IMR-90 (cell line): ENCODE measurements at places on chromosomes 2 and 18. TPM values are rescaled to one million over a fixed set of nuclear protein-coding genes. Genes with fewer than 3 reads are reported as not detected.

The CYP27C1 gene
- polyA plus RNA-seq: not detected in 2 replicates

The TRIM43 gene
- not detected in 2 replicates for polyA plus RNA-seq

The CD207 gene
- not detected in 2 replicates for polyA plus RNA-seq

The INO80C gene
- polyA plus RNA-seq: 16.2 and 17.1 TPM in 2 replicates

The UGT1A5 gene
- not detected in 2 replicates for polyA plus RNA-seq

The LRP2 gene
- polyA plus RNA-seq: not detected in 2 replicates

The VIL1 gene
- not detected in 2 replicates for polyA plus RNA-seq

The GAREM1 gene
- polyA plus RNA-seq: 1.4 and 1.7 TPM in 2 replicates

The CPLX4 gene
- polyA plus RNA-seq: not detected in 2 replicates

The BMP10 gene
- not detected in 2 replicates for polyA plus RNA-seq

DNA sequence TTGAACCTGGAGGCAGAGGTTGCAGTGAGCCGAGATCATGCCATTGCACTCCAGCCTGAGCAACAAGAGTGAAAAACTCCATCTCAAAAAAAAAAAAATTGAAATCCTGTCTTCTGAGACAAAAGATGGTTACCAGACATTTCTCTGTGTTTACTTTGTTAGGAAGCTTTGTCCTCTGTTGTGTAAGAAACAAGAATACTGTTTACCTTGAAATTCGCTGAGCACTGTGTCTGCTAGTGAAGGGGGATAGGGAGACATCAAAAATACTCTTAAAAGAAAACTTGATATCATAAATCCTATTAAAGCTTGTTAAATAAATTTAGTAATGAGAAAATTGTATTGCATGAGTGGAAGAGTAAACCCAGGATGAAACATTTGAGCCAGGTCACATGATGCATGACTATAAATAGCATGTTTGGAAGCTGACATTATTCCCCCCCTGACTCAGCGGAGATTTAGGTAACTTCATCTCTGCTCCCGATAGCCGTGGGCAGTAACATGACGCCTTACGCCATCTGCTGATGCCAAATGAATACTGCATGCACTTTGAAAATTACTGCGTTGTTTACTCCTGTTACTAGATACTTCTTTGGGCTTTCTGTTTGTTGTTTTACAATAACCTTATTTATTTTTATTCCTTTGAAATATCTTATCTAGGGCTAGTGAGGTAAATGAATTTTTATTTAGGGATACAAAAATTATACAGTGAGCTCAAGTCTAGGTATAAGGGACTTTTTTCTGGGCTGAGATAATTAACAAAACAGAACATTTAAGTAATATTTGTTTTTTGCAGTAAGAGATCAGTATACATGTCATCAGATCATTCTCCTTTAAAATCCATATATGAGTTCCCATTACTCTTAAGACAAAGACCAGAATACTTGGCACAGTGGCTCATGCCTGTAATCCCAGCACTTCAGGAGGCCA, 134.9 kb downstream of the MAP3K20 start:
- DNase-seq: peak; percentile 97

- peak; percentile 54 for DNase-seq
Observed at GRCh38 chr18:31685097-31686082, 1.0 kb upstream of the B4GALT6 start.

GRCh38 chr2:12315224-12315623, 401.5 kb upstream of the TRIB2 start:
- no peak for DNase-seq

- DNase-seq: peak; percentile 87
Observed at GRCh38 chr18:12742453-12742852, 39.6 kb downstream of the PSMG2 start.

DNA sequence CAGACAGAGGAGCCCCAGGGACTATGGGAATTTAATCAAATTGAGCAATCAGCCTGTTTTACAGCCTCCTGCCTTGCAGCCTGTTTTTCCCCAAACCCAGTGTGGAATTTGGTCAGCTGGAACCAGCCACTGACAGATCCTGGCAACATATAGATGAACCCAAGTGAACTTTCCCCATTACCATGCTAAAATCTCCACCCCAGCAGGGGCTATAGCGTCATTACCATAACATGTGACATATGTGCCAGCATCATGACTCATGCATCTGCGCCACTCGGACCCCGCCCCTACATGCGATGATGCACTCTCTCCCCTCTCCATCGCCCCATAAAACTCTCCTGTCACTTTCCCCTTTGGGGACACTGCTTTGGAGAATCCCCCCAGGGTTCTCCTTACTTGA, 17.3 kb upstream of the FEZ2 start:
- DNase-seq: peak; percentile 69

DNA sequence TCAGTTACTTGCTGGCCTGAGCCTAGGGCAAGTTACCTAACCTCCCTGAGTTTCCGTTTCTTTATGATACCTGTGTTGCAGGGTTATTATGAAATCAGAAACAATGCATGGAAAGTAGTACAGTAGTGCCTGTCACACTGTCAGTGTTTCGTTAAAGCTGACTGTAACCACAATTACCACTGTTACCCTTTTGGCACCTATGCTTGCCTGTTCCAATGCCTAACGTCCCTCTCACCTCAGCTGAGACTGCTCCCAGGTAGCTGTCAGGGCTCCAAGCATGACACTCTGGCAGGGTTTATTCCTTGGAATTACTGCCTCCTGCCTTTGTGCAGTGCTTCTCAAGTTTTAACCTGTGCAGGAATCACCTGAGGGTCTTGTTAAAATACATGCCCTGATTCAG, 135.2 kb upstream of the RBMS1 start:
- DNase-seq: no peak

- DNase-seq: peak; percentile 21
Observed at GRCh38 chr18:63970809-63971205, 926 bp downstream of the SERPINB8 start.

- DNase-seq: no peak
Observed at GRCh38 chr2:168244318-168244717, 3.1 kb downstream of the STK39 start.

DNA sequence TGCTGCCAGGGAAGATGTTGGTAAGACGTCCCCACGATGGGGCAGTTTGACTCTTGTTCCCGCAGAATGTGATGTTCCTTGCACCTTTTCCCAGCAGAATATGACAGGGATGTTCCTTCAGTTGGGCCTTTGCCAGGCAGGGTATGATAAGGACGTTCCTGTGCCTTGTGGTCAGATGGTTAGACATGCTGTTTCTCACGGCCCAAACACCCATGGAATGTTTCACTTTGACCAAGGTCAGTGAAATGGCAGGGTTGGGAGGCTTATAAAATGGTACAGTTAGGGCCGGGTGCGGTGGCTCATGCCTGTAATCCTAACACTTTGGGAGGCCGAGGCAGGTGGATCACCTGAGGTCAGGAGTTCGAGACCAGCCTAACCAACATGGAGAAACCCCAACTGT, 40.3 kb upstream of the YPEL5 start:
- DNase-seq: peak; percentile 47

DNA sequence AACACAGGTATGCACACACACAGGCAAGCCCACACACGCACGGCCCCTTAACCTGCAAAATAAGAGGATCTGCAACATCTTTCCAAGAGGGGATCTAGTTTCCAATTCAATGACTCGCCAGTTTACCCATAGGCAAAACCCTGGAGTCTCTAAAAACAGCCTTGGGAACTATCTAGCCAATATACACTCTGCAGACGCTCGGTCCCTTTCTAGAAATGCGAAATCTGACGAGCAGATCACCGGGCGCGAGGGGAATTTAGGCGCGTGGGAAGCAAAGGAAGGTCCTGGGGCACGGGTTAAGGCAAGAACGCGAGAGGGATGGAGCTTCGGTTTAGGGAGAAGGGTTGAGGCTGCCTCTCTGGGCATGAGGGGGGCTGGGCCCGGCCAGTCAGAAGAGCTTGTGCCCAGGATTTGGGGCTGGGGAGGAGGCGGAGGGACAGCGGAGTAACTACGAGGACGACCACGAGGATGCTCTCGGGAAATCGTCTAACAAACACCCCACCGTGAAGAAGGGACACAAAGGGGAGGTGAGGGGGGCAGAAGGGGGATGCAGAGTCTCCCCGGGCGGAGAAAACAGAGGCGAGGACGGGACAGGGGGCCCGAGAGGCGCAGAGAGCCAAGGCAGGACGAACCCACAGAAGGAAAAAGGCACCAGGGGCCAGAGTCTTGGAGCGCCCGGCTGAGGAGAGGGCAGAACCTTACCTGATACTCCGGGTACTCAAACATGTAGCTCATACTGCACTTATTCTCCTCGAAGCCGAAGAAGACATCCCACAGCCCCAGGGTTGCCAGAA, 542 bp downstream of the PGAP1 start:
- DNase-seq: peak; percentile 26

- peak; percentile 50 for DNase-seq
Observed at GRCh38 chr2:191404568-191404991, 159.4 kb downstream of the MYO1B start.

GRCh38 chr18:74155276-74155675, 7.0 kb downstream of the TIMM21 start:
- DNase-seq: peak; percentile 64

- no peak for DNase-seq
Observed at GRCh38 chr2:38065502-38066135, 10.3 kb downstream of the CYP1B1 start.

GRCh38 chr2:108067820-108068405, 81.6 kb downstream of the SLC5A7 start:
- no peak for DNase-seq

DNA sequence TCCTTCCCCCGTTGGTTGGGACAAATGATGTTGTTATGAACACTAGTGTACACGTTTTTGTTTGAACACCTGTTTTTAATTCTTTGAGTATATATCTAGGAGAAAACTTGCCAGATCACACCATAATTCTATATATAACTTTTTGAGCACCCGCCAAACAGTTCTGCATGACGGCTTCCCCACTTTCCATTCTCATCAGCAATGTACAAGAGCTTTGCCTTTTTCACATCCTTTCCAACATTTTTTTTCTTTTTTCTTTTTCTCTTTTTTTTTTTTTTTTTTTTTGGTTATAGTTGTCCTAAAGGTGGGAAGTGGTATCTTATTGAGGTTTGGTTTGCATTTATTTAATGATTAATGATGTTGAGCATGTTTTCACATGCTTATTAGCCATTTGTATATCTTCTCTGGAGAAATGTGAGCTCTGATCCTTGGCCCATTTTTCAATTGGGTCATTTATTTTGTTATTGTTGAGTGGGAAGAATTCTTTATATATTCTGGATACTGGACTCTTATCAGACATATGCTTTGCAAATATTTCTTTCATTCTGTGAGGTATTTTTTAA, 86.9 kb upstream of the ZC3H15 start:
- no peak for DNase-seq

DNA sequence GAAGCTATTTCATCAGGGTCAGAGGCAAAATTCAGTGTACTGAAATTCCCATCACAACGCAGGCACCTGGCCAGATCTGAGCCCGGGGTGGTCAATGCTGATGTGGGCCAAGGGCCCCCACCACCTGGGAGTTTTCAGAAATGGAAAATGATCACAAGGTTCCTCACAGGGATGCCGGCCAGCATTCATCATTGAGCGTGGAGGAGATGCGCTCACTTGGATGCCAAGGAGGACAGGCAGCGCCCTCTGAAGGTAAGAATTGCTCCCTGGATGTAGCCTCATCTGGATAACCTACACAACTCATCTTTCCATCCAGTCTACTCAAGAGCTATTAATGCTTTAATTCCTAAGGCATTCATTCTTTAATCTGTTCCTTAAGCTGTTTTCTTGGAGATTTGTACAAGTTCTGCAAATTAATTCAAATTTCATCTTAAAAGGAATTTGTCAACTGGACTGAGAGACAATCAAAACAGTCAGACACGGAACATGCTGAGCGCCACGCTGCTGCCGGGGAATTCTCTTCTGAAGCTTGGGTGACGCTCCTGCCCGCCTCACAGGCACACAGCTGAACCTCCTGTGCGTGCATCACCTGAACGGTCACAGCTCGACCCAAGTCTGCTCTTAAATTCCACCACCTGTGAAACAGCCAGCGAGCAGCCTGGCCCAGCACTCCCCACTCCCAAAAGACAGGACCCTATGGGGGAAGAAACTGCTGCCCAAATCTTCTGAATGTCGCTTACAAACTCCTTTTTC, 206.7 kb downstream of the HDAC4 start:
- no peak for DNase-seq

GRCh38 chr2:203904022-203904421, 32.5 kb upstream of the ICOS start:
- no peak for DNase-seq

- DNase-seq: no peak
Observed at GRCh38 chr2:27765621-27766286, 5.8 kb upstream of the MRPL33 start.
